ENCODE measurements at places on chromosomes 7 and 10.

DNA sequence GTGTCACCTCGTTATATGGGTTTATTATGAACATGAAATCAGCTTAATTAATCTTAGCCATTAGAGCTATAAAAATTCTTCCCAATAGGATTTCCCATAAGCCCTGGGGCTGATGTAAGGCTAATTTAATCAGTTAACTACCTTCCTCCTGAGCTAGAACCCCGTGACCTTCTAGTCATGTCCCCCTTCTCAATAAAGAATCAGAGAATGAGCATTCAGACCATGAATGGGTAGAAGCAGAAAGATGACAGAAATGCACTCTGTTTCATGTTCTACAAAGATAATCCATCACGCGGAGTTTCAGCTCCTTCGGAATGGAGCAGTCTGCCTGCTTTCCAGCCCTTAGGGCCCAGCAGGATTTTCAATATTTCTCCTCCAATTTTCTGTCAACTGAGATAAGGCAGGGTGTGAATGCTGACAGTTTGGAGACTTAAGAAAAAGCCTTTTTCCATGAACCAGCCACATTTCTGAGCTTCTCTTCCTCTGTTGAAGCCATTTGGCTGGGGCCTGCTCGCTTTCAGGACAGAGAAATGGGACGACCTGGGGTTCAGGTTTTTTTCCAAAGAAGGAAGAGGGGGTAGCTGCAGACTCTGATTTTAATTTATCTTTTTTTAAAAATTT, 211.0 kb downstream of the NEBL start:
- DNase-seq: no peak

GRCh38 chr10:21264271-21264670, 261.2 kb downstream of the SKIDA1 start:
- DNase-seq: no peak

- DNase-seq: no peak
Observed at GRCh38 chr7:25408876-25409275, 180.6 kb upstream of the NPVF start.

DNA sequence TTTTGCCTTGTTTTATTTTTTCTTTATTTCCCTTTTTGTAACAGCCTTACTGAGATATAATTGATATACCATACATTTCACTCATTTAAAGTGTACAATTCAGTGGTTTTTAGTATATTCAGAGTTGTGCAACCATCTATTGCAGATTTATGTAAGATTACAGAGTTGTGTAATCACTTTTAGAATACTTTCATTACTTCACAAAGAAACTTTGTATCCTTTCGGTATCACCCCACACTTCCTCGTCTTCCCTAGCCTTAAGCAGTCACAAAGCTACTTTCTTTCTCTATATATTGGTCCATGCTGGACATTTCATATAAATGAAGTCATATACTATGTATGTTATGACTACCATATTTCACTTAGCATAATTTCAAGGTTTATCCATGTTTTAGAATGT, 74.6 kb downstream of the ATRNL1 start:
- no peak for DNase-seq

All from amniotic stem cell (primary cell).